ENCODE measurements at places on chromosomes 5 and 9. TPM values are rescaled to one million over a fixed set of nuclear protein-coding genes. Genes with fewer than 3 reads are reported as not detected.

The SLC27A6 gene
- total RNA-seq: not detected

The REEP2 gene
- total RNA-seq: 5.6 TPM

GRCh38 chr9:98852961-98853360 is 45.5 kb downstream of the GALNT12 start:
- H3K4me1 ChIP-seq: peaks cover 9% of the 10 kb centered on the region
- DNase-seq: no peak
- H3K4me3 ChIP-seq: no peak overlapping the region
- H3K27ac ChIP-seq: no peak overlapping the region
- no peaks in the 10 kb centered on the region for H3K27me3 ChIP-seq

- DNase-seq: no peak
- H3K4me1 ChIP-seq: no peaks in the 10 kb centered on the region
- H3K4me3 ChIP-seq: no peak overlapping the region
- H3K27me3 ChIP-seq: no peaks in the 10 kb centered on the region
- H3K36me3 ChIP-seq: no peaks in the 10 kb centered on the region
These were observed 523.5 kb upstream of the KLF4 start for GRCh38 chr9:108012886-108013665.

- H3K27me3 ChIP-seq: no peaks in the 10 kb centered on the region
- no peaks in the 10 kb centered on the region for H3K36me3 ChIP-seq
- DNase-seq: no peak
- no peak overlapping the region for H3K27ac ChIP-seq
- H3K4me1 ChIP-seq: no peaks in the 10 kb centered on the region
These were observed 27.7 kb downstream of the CXXC5 start for GRCh38 chr5:139675825-139676224.
